ENCODE measurements at places on chromosomes 4 and X.

GRCh38 chrX:120604361-120604782 lies 471 bp downstream of the MCTS1 start:
- H3K4me1 ChIP-seq: peaks cover 3% of the 10 kb centered on the region
- peak overlapping the region; percentile 37 for H3K4me3 ChIP-seq
- H3K27ac ChIP-seq: peak overlapping the region; percentile 85
- no peak for DNase-seq
- H3K36me3 ChIP-seq: peaks cover 6% of the 10 kb centered on the region

- H3K36me3 ChIP-seq: no peaks in the 10 kb centered on the region
- no peaks in the 10 kb centered on the region for H3K27me3 ChIP-seq
- H3K4me3 ChIP-seq: no peak overlapping the region
- no peaks in the 10 kb centered on the region for H3K4me1 ChIP-seq
- H3K27ac ChIP-seq: no peak overlapping the region
- DNase-seq: no peak
These were observed 570.6 kb downstream of the CENPC start for GRCh38 chr4:66974665-66975064.

- no peaks in the 10 kb centered on the region for H3K4me1 ChIP-seq
- H3K36me3 ChIP-seq: peaks cover 26% of the 10 kb centered on the region
- H3K27me3 ChIP-seq: peaks cover 37% of the 10 kb centered on the region
- H3K4me3 ChIP-seq: no peak within 1 kb of the TSS
- H3K27ac ChIP-seq: no peak within 1 kb of the TSS
These were observed at the start of gene SRPK3 for GRCh38 chrX:153780678-153781427. Gene SRPK3 (plus strand): TSS chrX:153781041. CDS start chrX:153781087, 46 bp downstream.

DNA sequence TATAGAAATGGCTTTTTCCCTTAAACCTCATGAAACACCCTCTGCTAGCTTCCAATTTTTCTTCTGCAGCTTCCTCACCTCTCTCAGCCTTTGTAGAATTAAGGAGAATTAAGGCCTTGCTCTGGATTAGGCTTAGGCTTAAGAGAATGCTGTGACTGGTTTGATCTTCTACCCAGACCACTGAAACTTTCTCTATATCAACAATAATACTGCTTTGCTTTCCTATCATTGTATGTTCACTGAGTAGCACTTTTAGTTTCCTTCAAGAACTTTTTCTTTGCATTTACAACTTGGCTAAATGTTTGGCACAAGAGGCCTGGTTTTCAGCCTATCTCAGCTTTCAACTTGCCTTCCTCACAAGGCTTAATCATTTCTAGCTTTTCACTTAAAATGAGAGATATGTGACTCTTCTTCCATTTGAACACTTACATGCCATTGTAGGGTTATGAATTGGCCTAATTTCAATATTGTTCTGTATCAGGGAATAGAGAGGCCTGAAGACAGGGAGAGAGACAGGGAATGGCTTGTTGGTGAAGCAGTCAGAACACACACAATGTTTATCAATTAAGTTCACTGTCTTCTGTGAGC lies 28.2 kb downstream of the TMEM154 start:
- DNase-seq: no peak
- no peaks in the 10 kb centered on the region for H3K27me3 ChIP-seq
- H3K27ac ChIP-seq: no peak overlapping the region
- no peaks in the 10 kb centered on the region for H3K4me1 ChIP-seq

DNA sequence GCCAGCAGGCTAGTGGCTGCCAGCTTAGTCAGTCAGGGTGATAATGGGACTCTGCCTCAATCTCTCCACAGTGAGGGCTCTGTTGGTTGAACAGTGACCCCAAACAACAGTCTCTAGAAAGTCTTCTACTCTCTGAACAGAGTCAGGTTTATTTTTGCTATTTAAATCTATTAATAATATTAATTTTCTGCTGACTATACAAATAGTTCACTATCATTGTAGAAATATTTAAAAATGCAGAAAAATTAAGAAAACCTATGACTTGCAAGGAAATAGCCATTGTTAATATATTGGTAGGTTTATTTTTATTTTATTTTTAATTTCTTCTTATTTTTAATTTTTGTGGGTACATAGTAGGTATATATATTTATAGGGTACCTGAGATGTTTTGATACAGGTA lies 67.9 kb upstream of the AADAT start:
- no peaks in the 10 kb centered on the region for H3K27me3 ChIP-seq
- DNase-seq: no peak
- H3K27ac ChIP-seq: no peak overlapping the region
- no peaks in the 10 kb centered on the region for H3K4me1 ChIP-seq
- no peak overlapping the region for H3K4me3 ChIP-seq

Data from left lung (tissue), 14 donors.